ENCODE measurements at places on chromosomes 6 and 20.

- peak overlapping the region; percentile 79 for H3K27ac ChIP-seq
- H3K36me3 ChIP-seq: no peaks in the 10 kb centered on the region
- peaks cover 24% of the 10 kb centered on the region for H3K4me1 ChIP-seq
- H3K27me3 ChIP-seq: no peaks in the 10 kb centered on the region
- peak; percentile 75 for DNase-seq
Observed at GRCh38 chr20:16714751-16715150, 15.1 kb upstream of the SNRPB2 start.

GRCh38 chr6:41050536-41050935, 2.5 kb upstream of the APOBEC2 start:
- DNase-seq: no peak
- H3K4me3 ChIP-seq: no peak overlapping the region
- H3K4me1 ChIP-seq: peaks cover 82% of the 10 kb centered on the region

DNA sequence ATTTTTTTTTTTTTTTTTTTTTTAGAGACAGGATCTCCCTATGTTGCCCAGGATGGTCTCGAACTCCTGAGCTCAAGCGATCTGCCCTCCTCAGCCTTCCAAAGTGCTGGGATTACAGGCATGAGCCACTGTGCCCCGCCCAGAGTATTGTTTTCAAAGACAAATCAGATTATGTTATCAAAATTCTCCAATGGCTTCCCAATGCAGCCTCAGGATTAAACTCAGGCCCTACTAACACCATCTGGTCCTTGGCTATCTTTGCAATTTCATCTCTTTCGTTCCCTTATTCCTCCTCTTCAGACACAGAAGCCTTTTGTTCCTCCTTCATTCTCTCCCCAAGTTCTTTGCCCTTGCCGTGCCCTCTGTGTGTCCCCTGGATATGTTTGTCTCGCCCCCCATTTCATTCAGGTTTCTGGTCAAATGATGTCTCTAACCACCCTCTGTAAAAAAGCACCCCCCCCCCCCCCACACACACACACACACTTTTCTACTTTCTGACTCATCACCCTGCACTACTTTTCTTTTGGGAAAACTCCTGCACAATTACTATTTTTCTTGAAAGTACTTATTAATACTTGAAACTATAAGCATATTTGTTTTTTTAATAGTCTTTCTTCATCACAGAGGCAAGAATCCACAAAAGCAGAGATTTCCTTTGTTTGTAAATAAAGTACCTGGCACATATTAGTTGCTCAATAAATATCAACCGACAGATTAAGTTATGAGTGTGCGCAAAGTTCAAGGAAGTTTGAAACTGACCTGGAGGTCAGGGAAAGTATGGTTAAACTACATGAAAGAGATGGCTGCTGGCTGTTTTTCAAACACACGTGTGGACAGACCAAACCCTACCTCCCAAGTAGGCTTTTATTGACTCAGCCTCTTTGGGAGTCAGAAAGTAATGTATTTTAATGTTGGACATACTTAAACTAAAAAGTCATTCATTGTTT, 16.7 kb downstream of the BTN1A1 start:
- peaks cover 5% of the 10 kb centered on the region for H3K4me1 ChIP-seq
- H3K36me3 ChIP-seq: no peaks in the 10 kb centered on the region
- no peaks in the 10 kb centered on the region for H3K27me3 ChIP-seq
- no peak for DNase-seq
- no peak overlapping the region for H3K27ac ChIP-seq
- no peak overlapping the region for H3K4me3 ChIP-seq

GRCh38 chr6:34929241-34929978, 40.4 kb downstream of the ANKS1A start:
- no peak overlapping the region for H3K4me3 ChIP-seq
- H3K4me1 ChIP-seq: peaks cover 2% of the 10 kb centered on the region
- DNase-seq: no peak
- no peak overlapping the region for H3K27ac ChIP-seq

GRCh38 chr20:59258221-59258621, 42.2 kb upstream of the EDN3 start:
- peaks cover 8% of the 10 kb centered on the region for H3K27me3 ChIP-seq
- H3K27ac ChIP-seq: no peak overlapping the region
- no peak overlapping the region for H3K4me3 ChIP-seq
- peak; percentile 19 for DNase-seq
- no peaks in the 10 kb centered on the region for H3K36me3 ChIP-seq
- H3K4me1 ChIP-seq: peaks cover 2% of the 10 kb centered on the region

DNA sequence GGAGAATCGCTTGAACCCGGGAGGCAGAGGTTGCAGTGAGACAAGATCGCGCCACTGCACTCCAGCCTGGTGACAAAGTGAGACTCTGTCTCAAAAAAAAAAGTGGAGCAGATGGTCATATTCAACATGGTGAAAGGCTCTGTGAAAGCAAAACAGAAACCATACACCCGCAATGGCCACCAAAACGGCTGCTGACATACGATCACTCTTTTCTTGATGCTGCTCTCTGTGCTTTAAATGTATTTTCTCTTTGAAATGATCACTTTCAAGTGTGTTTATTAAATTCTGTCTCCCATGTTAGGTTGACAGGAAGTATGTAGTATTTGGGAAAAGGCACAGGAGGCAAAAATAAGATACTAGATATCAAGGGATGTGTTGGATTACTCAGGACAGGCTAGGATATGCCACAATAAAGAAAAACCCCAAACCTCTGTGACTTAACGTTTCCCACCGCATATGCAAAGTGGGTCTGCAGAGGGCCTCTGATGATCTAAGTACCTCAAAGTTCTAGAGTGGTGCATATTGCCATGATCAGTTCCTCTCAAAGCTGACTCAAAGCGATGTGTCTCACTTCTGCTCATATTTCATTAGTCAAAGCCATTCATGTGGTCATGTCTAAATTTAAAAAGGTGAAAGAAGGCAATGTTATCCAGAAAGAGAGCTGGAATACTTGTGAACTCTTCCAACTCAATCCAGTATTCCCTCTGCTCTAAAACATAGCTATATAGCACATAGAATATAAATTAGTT, 155.1 kb upstream of the SOX4 start:
- no peaks in the 10 kb centered on the region for H3K36me3 ChIP-seq
- H3K4me3 ChIP-seq: no peak overlapping the region
- H3K27ac ChIP-seq: no peak overlapping the region
- H3K4me1 ChIP-seq: peaks cover 2% of the 10 kb centered on the region

DNA sequence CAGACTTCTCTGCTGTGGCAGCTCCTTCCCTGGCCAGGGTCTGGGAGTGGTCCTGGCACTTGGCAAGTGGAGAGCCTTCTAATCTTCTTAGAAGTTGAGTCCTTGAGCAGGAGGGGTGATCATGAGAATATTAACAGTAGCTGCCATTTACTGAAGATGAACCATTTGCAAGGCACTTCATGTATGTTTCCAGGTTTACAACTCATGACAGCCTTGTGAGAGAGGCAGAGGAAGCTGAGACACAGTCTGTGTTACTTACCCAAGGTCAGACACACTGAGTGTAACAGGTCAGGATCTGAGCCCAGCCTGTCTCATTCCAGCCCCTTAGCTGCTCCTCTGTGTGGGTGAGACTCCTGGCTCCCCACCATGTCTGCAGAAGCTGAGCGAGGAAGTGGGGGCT, 45.5 kb upstream of the SRF start:
- peaks cover 69% of the 10 kb centered on the region for H3K4me1 ChIP-seq
- H3K27ac ChIP-seq: no peak overlapping the region
- no peak overlapping the region for H3K4me3 ChIP-seq
- H3K36me3 ChIP-seq: peaks cover 1% of the 10 kb centered on the region

- no peaks in the 10 kb centered on the region for H3K36me3 ChIP-seq
- H3K4me1 ChIP-seq: no peaks in the 10 kb centered on the region
- no peaks in the 10 kb centered on the region for H3K27me3 ChIP-seq
Observed at GRCh38 chr20:24406750-24407149, 62.7 kb upstream of the SYNDIG1 start.

DNA sequence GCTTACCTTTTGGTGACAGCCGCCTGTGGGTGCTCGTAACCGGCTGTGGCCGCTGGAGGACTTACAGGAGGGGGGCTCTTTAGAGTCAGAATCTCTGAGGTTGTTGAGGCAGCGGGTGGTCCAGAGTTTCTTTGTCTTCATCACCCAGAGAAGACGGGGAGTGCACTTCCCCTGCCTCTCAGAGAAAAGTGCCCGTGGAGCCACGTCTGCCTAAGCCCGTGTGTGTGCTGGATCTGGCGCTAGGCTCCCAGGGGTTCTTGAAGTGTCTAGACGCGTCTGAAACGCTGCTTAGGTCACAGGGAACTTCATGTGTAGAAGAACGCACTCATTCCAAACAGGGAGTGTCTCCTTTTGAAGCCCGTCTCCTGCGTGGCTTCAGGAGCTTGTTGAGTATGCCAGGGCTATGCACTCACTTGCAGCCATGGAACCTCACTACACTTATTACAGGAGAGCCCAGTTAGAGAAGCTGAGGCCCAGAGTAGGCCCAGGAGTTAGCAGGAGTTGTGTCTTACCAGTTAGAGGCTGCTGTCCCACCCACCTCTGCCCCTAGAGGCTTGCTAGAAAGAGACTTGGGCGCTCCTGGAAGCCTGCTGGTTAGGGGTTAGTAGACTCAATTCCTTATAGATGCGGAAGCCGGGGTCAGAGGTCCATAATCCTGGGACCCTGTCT, 1.3 kb downstream of the LSM14B start:
- no peak for DNase-seq
- H3K4me3 ChIP-seq: peak overlapping the region; percentile 64
- peaks cover 47% of the 10 kb centered on the region for H3K4me1 ChIP-seq
- H3K27me3 ChIP-seq: peaks cover 4% of the 10 kb centered on the region
- H3K36me3 ChIP-seq: peaks cover 46% of the 10 kb centered on the region

DNA sequence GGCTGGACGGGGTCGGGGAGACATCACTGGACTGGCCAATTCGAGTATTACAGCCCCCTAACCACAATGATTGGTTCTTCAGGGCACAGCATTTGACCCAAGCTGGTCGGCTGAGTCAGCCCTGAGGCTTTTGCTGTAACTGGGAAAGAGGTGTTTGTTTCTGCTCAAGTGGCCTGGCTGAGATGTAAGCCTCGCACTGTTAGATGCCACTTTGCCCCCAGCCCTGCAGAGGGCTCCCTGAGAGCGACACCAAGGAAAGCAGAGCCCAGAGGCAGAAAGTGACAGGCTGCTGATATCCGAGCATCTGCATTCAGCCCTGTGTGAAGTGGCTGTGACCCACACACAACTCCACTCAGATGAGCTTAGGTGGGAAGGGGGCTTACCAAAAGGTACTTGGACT, 19.4 kb downstream of the ERGIC3 start:
- H3K27ac ChIP-seq: no peak overlapping the region
- no peak overlapping the region for H3K4me3 ChIP-seq
- no peaks in the 10 kb centered on the region for H3K4me1 ChIP-seq
- peaks cover 31% of the 10 kb centered on the region for H3K36me3 ChIP-seq

- no peak overlapping the region for H3K4me3 ChIP-seq
- no peak for DNase-seq
- H3K27me3 ChIP-seq: peaks cover 2% of the 10 kb centered on the region
- no peaks in the 10 kb centered on the region for H3K4me1 ChIP-seq
- no peak overlapping the region for H3K27ac ChIP-seq
- no peaks in the 10 kb centered on the region for H3K36me3 ChIP-seq
Observed at GRCh38 chr20:23296841-23297701, 53.5 kb upstream of the NXT1 start.

DNA sequence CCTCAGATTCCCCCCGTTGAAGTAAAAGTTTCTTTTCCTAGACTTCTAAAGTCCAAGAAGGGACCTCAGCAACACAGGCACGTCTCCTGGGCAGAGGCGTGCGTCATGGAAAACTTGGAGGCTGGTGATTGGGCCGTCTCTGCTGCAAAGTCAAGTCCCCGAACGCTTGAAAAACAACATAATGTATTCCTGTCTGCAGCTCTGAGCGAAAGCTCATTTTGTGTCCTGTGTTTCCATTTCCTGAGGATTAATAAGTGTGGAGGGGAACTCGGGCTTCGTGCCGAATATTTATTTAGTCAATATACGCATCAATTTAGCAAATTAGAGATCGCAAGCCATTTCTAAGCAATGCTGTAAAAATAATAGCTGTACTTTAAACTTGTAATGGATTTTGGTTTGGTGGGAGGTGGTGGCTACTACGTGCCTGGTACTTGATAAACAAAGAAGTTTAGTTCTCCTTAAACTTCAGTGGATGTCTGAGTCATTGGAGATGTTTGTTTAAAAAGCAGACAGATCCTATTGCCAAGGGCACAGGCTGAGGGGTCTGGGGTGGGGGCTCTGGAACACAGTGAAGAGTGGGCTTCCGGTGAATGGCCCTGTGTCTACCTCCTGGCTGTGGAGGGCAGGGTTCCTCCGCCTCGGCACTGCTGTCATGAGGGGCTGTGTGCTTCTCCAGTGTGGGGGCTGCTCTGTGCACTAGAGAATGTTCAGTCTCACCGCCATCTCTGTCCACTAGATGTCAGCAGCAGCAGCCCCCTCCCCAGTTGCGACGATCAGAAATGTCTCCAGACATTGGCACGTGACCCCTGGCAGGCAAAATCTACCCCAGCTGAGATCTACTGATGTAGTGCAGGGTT, 21.8 kb downstream of the PCK1 start:
- DNase-seq: peak; percentile 92
- H3K4me3 ChIP-seq: no peak overlapping the region
- peaks cover 46% of the 10 kb centered on the region for H3K27me3 ChIP-seq
- H3K27ac ChIP-seq: peak overlapping the region; percentile 71
- H3K36me3 ChIP-seq: no peaks in the 10 kb centered on the region

DNA sequence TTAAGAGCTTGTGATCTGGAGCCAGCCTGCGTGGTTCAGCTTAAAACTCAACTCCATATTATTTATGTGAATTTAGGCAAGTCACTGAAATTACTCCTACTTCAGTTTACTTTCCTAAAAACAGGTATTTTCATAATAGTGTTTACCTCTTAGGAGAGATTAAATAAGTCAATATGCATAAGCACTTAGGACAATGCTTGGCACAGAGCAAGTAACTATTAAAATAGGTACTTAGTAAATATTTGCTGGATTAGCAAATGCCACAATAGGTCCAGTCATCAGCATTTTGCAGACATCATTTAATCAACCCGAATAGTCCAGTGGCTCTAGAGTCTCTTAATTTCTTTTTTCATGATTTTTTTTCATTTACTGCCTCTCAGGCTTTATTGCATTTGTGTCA, 78.6 kb upstream of the PTPRK start:
- no peak for DNase-seq
- H3K4me3 ChIP-seq: no peak overlapping the region
- no peaks in the 10 kb centered on the region for H3K4me1 ChIP-seq

DNA sequence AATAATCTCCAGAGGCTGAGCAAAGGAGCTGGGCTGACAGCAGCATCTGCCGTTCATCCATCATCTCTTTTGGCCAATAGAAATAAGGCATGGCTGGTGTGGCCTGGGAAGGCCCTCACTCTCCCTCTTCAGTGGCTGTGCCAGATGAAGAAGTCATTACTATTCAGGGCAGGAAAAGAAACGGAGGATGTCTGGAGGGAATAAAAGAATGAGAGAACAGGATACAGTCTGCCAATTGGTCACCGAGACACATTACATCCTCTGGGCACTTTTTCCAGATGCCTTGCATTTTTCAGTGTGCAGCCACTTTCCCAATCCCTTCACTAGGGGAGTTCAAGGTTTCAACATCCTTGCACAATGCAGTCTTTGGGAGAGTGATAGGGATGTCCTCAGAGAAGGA, 32.2 kb upstream of the VGLL2 start:
- H3K4me3 ChIP-seq: no peak overlapping the region
- H3K27me3 ChIP-seq: no peaks in the 10 kb centered on the region
- peak overlapping the region; percentile 59 for H3K27ac ChIP-seq
- no peaks in the 10 kb centered on the region for H3K36me3 ChIP-seq
- peaks cover 23% of the 10 kb centered on the region for H3K4me1 ChIP-seq
- DNase-seq: peak; percentile 70
